ENCODE measurements at places on chromosomes 1 and 21.

- no peak overlapping the region for H3K27ac ChIP-seq
- H3K4me1 ChIP-seq, result no peaks in the 10 kb centered on the region
- H3K27me3 ChIP-seq, result no peaks in the 10 kb centered on the region
- H3K36me3 ChIP-seq, result no peaks in the 10 kb centered on the region
- no peak for DNase-seq
Measured at GRCh38 chr1:179924268-179924667, 30.3 kb upstream of the CEP350 start.

DNA sequence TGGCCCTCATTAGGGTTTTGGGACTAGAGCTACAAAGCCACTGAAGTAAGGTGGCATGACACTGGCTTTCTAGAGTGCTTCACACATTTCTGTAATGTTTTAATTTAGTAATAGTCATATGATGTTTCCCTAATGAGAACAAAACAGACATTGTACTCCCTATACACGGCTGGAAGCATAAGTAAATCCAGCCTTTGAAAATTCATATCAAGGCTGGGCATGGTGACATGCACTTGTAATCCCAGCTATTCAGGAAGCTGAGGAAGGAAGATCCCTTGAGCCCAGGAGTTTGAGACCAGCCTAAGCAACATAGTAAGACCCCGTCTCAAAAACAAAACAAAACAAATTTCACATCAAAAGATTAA, 7.4 kb downstream of the USP48 start:
- H3K4me3 ChIP-seq, result no peak overlapping the region
- H3K27ac ChIP-seq, result no peak overlapping the region
- H3K4me1 ChIP-seq, result peaks cover 7% of the 10 kb centered on the region
- DNase-seq, result no peak

DNA sequence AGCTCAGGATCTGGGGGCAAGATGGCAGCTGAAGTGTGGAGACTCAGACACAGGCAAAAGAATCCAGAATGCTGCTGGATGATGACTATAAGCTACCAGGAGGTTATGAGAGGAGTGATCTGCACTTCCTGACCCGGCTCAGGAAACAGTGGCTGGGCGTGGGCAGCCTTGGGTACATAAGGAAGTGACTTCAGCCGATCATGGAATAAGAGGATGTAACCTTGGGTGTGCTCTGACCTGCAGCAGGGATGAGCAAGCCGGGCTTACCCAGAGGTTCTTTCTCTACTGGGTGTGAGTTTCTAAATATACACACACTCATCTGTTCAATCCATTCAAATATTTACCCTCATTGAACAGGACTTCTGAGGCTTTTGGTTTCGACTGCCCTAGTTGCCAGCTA, 62.7 kb downstream of the CD34 start:
- no peak overlapping the region for H3K4me3 ChIP-seq
- peaks cover 7% of the 10 kb centered on the region for H3K36me3 ChIP-seq
- H3K27me3 ChIP-seq, result no peaks in the 10 kb centered on the region
- H3K27ac ChIP-seq, result no peak overlapping the region
- H3K4me1 ChIP-seq, result peaks cover 9% of the 10 kb centered on the region
- DNase-seq, result no peak

GRCh38 chr1:207058878-207059867, 6.1 kb downstream of the PFKFB2 start:
- H3K4me1 ChIP-seq, result no peaks in the 10 kb centered on the region
- H3K27me3 ChIP-seq, result no peaks in the 10 kb centered on the region
- peak; percentile 37 for DNase-seq
- H3K36me3 ChIP-seq, result peaks cover 10% of the 10 kb centered on the region
- no peak overlapping the region for H3K4me3 ChIP-seq

DNA sequence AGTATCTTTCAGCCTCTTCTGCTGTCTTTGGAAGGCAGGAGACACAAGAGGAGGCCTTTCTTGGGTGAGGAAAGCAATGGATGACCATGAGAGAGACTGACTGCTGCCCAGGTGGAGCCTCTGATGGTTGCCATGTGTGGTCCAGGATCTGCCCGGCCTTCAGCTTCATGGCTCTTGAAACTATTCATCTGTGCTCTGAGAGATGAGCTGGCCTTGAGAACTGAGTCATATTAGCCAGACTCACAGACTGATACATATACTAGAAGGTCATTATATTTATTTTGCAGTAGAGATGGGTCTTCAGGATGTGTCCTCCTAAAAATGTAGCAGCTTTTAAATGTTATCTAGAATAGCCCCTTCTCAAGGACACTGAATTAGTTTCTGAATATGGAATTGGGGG, 33.7 kb downstream of the PTGFRN start:
- H3K36me3 ChIP-seq, result peaks cover 25% of the 10 kb centered on the region
- DNase-seq, result no peak
- no peak overlapping the region for H3K4me3 ChIP-seq
- H3K4me1 ChIP-seq, result peaks cover 3% of the 10 kb centered on the region

DNA sequence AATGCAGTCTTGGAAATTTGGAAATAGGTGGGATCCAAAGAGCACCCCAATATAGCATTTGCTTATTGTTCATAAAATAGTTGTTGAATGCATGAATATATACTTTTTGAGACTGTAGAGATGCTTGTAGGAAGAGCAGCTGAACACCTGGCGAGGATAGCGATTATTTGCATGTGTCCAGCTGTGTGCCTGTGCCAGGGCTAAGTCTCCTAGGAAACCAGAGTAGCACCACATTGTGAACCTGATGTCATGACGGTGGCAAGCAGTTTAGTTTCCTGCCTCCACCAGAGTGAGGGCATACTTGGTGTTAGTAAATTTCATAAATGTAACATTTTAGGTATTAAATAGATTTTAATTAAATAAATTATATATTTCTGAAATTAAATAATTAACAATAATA, 37.3 kb upstream of the IRF2BP2 start:
- DNase-seq, result no peak
- no peaks in the 10 kb centered on the region for H3K36me3 ChIP-seq
- no peaks in the 10 kb centered on the region for H3K4me1 ChIP-seq
- no peaks in the 10 kb centered on the region for H3K27me3 ChIP-seq
- H3K4me3 ChIP-seq, result no peak overlapping the region

DNA sequence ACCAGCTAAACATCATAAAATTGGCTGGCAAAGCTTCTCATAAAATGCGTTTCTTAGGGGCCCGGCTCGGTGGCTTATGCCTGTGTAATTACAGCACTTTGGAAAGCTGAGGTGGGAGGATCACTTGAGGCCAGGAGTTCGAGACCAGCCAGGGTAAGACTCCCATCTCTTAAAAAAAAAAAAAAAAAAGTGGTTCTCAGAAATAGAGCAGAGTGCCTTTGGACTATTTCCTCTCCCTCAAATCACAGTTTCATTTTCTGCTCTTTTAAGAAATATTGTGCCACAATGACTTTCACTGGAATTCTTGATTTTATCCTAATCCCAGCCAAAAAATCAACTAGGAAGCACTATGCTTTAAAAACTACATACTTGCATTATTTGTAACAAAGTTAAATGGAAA, 13.3 kb downstream of the HSF2BP start:
- H3K4me3 ChIP-seq, result no peak overlapping the region
- H3K27me3 ChIP-seq, result no peaks in the 10 kb centered on the region
- no peaks in the 10 kb centered on the region for H3K36me3 ChIP-seq
- H3K27ac ChIP-seq, result peak overlapping the region; percentile 58
- no peak for DNase-seq

DNA sequence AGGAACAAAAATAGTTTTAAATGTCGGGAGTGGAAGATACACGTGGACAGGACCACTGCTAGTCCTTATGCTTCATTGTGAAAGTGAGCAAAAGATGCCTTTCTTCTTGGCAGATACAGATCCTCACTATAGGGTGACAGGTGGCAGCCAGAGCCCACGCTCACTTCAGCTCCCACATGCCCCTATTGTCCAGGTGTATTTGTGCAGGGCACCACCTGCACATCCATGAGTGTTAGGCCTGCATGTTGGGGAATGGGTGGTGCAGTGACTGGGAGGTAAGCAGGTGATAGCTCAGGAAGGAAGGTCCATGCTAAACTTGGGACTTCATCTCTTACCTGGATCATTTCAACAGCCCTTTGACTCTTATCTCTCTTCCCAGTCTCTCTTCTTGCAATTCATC, 27.4 kb downstream of the SLC5A9 start:
- no peak for DNase-seq
- no peak overlapping the region for H3K27ac ChIP-seq
- H3K27me3 ChIP-seq, result no peaks in the 10 kb centered on the region
- no peaks in the 10 kb centered on the region for H3K36me3 ChIP-seq

- peaks cover 27% of the 10 kb centered on the region for H3K4me1 ChIP-seq
- peaks cover 7% of the 10 kb centered on the region for H3K36me3 ChIP-seq
- peak overlapping the region; percentile 46 for H3K4me3 ChIP-seq
- peaks cover 13% of the 10 kb centered on the region for H3K27me3 ChIP-seq
- peak; percentile 48 for DNase-seq
- H3K27ac ChIP-seq, result no peak overlapping the region
Measured at GRCh38 chr1:1069056-1069710, 4.9 kb downstream of the RNF223 start.

GRCh38 chr1:111599781-111600693, 19.6 kb upstream of the RAP1A start:
- H3K27me3 ChIP-seq, result no peaks in the 10 kb centered on the region
- H3K4me3 ChIP-seq, result no peak overlapping the region

GRCh38 chr1:156957634-156958033, 37.2 kb downstream of the LRRC71 start:
- H3K4me1 ChIP-seq, result no peaks in the 10 kb centered on the region
- no peak overlapping the region for H3K27ac ChIP-seq
- H3K27me3 ChIP-seq, result no peaks in the 10 kb centered on the region
- peaks cover 87% of the 10 kb centered on the region for H3K36me3 ChIP-seq
- H3K4me3 ChIP-seq, result no peak overlapping the region
- no peak for DNase-seq

DNA sequence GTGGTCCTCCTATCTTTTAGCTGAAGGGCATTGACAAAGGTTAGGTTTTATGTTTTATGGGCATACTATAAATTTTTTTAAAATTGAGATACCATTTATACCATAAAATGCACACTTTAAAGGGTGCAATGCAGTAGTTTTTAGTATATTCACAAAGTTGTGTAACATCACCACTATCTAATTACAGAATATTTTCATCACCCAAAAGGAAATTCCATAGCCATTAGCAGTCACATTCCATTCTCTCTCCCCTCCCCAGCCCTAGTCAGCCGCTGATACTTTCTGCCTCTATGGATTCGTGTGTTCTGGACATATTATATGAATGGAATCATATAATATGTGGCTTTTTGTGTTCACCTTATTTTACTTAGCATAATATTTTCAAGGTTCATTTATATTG, 135.8 kb upstream of the B3GALT2 start:
- no peaks in the 10 kb centered on the region for H3K27me3 ChIP-seq
- no peak for DNase-seq
- no peaks in the 10 kb centered on the region for H3K4me1 ChIP-seq
- no peaks in the 10 kb centered on the region for H3K36me3 ChIP-seq
- no peak overlapping the region for H3K27ac ChIP-seq

DNA sequence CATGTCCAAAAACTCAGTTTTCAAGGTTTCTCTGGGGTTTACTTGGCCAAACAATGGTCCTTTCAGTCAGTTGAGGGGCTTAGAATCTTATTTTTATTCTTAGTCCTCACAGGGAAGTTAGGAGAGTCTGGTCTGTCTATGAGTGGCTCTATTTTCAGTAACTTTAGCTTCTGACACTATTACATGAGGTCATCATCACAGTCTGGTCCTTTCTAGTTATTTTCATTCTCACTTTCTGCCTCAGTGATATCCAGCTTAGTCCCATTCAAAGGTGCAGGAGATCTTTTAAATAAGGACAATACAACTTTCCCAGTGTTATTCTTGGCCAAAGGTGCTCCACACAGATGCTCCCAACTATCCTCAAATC, 30.0 kb upstream of the FGGY start:
- no peak overlapping the region for H3K4me3 ChIP-seq
- no peaks in the 10 kb centered on the region for H3K27me3 ChIP-seq

DNA sequence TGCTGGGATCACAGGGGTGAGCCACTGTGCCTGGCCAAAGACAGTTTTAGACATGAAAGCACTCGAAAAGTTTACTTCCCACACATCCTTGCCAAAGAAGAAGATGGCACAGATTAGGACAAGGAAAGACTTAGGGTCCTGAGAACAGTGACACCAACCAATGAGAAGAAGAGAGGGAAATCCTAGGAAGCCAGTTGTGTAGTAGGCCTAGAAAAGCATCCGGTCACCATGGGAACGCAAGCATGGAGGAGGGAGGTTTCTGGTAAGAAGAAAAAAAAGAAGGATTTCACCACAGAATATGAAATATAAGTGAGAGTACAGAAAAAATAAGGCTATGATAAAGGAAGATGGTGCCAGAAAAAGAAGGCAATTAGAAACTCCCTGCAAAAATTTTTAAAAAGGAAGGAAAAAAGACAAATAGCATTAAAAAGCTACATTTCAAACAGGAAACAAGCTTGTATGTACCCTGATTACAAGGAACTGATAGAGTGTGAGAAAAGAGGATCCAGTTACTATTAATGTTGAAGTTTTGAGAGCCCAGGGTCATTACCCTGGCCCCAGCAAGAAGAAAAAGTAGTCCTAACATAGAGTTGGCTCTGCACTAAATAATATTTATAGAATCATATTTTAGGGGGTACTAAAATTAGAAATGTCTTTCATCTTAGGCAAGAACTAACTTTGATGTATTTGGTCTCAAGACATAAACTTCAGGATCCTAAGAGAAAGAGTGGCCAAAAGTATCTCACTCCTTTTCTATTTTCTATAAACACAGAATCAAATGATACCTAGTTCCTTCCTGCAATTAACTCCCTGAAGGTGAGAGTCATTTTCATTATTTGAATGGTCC, 16.1 kb downstream of the DIPK1A start:
- H3K4me1 ChIP-seq, result peaks cover 10% of the 10 kb centered on the region
- H3K27ac ChIP-seq, result no peak overlapping the region
- no peak overlapping the region for H3K4me3 ChIP-seq
- H3K27me3 ChIP-seq, result no peaks in the 10 kb centered on the region
- no peaks in the 10 kb centered on the region for H3K36me3 ChIP-seq
- DNase-seq, result no peak

DNA sequence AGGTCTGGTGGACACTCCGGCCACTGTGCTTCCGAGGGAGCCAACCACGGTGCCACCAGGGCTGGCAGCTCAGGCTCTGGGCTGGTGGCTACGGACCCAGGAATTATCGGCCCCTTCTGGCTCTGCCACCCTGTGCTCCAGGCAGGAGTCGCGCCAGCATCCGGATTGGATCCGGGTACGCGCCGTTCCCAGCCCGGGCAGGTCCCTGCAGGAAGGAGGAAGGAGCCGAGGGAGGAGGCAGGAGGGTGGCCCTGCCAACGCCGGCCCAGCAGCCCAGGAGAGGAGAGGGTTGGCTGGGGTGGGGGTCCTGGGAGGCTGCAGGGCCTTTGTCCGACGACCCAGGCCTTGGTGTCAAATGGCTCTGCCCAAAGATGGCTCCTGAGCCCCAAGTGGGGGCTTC, 160.5 kb downstream of the CASZ1 start:
- peaks cover 23% of the 10 kb centered on the region for H3K27me3 ChIP-seq
- no peak overlapping the region for H3K27ac ChIP-seq
- DNase-seq, result no peak
- peaks cover 54% of the 10 kb centered on the region for H3K36me3 ChIP-seq
- no peak overlapping the region for H3K4me3 ChIP-seq

DNA sequence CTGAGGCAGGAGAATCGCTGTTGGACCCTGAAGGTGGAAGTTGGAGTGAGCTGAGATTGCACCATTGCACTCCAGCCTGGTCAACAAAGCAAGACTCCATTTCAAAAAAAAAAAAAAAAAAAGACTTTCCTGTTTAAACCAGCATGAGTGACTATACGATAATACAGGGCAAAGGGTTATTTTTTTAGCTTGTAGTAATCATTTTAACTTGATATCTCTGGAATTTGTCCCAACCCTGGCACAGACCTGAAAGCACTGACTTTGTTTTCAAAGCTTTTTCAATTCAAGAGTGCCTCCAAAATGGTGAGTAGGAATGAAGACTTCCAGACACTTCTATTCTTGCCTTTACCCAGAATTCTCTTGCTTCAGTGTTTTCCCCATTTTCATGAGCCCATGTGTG, 4.4 kb upstream of the TMCO2 start:
- H3K4me1 ChIP-seq, result no peaks in the 10 kb centered on the region
- no peak overlapping the region for H3K27ac ChIP-seq
- no peaks in the 10 kb centered on the region for H3K27me3 ChIP-seq
- no peak overlapping the region for H3K4me3 ChIP-seq
